PC-9 (cell line): ENCODE measurements at places on chromosomes 2 and 18.
A peak's percentile ranks its signal among the peaks of the same experiment; 100 is the strongest.

DNA sequence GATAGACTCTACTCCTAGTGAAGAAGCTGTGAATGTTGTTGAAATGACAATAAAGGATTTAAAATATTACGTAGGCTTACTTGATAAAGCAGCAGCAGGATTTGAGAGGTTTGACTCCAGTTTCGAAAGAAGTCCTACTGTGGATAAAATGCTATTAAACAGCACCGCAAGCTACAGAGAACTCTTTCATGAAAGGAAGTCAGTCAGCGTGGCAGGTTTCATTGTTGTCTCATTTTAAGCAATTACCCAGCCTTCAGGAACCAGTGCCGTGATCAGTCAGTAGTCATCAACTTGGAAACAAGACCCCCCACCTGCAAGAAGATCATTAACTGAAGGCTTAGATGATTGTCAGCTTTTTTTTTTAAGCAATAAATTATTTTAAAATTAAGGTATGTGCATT, 14.0 kb downstream of the USP14 start:
- no peak for DNase-seq

DNA sequence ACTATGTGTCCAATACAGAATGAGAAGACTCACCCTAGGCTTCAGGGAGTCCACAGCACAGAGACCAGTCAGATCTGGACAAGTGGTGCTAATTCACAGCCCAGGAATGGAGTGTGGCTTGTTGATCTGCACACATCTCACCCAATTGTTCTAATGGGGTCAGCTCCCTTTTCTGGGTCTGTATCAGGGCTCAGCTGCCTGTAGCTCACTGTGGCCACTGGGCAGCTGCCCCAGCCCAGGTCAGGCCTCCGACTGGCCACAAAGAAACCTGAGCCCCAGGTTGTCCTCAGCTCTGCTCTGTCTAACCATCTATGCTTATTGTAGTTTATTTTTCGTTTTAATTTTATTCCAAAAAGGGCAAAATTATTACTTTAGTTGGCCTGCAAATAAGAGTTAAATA, 202.3 kb upstream of the RAB6C start:
- DNase-seq, result no peak

- no peak for DNase-seq
Measured at GRCh38 chr2:7977981-7978380, 703.9 kb upstream of the ID2 start.

- no peak for DNase-seq
Measured at GRCh38 chr2:647003-647560, 30.1 kb downstream of the TMEM18 start.

DNA sequence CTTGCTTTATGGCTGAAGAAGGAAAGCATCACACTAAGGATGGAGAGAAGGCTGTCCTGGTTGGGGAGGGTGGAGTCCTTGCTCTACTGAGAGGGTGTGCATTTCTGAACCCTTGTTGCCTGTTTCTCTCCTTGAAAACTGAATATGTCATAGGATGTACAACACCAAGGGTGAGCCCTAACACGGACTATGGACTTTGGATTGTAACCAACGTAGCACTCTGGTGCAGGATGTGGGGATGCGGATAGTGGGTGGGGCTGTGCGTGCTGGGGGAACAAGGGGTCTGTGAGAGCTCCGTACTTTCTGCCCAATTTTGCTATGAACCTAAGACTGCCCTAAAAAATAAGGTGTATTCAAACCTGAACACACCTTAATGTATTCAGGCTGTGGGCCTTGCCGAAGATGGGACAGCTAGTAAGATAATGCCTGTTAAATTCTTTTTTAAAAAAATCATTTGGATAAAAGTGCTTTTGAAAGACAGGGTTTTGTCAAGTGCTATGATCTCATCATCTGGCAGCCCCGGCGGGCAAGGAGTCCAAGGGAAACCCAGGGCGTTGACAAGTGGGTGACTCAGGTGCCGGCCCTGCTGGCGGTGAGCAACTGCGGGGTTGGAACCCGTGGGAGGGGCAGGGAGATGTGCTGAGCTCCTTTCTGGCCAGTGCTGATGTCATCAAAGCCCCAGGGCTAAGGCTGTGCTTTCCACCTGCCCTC, 54.0 kb downstream of the GATA6 start:
- peak; percentile 92 for DNase-seq

- DNase-seq, result no peak
Measured at GRCh38 chr2:5803547-5803946, 111.4 kb downstream of the SOX11 start.

- no peak for DNase-seq
Measured at GRCh38 chr18:35071819-35072247, 30.6 kb downstream of the MAPRE2 start.

GRCh38 chr2:69211686-69212085, 175.3 kb downstream of the GFPT1 start:
- DNase-seq, result no peak

DNA sequence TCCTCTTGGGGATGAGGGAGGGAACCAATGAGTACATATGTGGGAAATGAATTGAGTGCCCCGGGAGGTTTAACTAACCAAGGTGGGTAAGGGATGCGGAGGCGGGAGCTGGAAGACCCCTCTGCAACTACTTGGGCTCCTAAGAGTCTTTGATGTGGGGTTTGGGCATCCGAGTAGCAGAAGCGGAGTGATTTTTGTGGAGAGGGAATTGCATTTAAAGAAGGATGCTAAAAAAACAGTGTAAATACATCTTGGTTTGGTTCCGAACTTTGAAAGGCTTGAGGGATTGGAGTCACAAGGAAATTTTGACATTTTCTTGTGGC, 215.7 kb downstream of the MCFD2 start:
- DNase-seq, result no peak

DNA sequence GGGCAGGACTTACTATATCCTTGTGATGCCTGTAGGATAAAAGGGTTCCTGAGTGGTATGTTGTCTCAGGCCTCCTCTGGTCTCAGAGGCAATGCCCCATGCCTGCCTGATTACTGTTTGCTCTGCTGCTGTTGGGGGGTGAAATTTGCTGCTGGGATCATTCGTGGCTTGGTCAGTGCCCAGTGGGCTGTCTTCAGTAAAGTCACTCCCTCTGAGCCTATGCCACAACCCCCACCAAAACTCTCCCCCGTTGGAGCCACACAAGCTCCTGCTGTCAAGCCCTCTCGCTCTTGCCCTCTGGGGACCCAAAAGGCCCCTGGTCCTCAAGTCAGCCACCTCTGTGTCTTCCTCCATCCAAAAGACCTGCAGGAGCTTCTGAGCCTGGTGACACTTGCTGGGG, 38.6 kb upstream of the TGIF1 start:
- peak; percentile 57 for DNase-seq

DNA sequence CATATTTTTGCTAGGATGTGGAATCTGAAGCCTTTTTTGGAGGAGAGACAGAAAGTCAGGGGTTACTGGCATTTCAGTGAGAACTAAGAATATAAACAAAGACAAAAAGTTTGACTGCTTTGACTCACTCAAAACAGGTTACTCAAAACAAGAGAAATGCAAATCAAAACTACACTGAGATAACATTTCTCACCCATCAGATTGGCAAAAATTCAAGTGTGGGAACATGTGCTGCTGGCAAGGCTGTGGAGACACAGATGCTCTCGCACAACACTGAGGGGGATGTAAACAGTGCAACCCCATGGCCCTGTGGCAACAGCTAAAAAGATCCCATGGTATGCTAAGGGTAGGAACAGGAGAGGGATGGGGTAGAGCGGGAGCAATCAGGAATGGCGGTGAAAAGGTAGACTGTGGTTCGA, 86.6 kb downstream of the DTNB start:
- no peak for DNase-seq

- no peak for DNase-seq
Measured at GRCh38 chr2:159209341-159210306, 76.9 kb downstream of the WDSUB1 start.

- peak; percentile 16 for DNase-seq
Measured at GRCh38 chr2:112138159-112139032, at the start of gene FBLN7. TSS of gene FBLN7 (plus strand) at chr2:112138385. CDS start at chr2:112138656, 271 bp downstream.

- DNase-seq, result no peak
Measured at GRCh38 chr2:48991415-48992131, 162.7 kb downstream of the FSHR start.

GRCh38 chr2:1227274-1227900, 185.9 kb upstream of the TPO start:
- DNase-seq, result no peak

GRCh38 chr2:10863837-10864236, 47.9 kb upstream of the KCNF1 start:
- peak; percentile 3 for DNase-seq

DNA sequence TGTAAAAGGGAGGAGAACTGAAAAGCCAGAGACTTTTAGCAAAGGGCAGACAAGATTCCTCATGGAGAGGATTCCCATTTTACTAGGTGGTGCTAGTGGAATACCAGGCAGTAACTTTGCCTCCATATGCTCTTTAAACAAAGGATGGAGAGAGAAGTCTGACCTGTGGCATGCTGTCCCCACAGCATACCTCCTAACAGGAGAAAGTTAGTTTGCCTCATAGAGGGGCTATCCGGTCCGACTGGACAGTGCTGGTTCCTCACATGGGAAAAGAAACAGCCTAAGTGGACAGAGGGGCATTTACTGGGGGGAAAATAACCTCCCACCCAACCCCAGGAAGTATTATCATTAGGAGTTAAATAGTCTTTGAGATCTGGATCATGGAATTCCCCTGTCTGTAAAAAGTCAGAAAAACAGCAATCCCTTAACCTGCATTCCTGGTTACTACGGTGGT, 31.6 kb upstream of the GMCL1 start:
- no peak for DNase-seq

DNA sequence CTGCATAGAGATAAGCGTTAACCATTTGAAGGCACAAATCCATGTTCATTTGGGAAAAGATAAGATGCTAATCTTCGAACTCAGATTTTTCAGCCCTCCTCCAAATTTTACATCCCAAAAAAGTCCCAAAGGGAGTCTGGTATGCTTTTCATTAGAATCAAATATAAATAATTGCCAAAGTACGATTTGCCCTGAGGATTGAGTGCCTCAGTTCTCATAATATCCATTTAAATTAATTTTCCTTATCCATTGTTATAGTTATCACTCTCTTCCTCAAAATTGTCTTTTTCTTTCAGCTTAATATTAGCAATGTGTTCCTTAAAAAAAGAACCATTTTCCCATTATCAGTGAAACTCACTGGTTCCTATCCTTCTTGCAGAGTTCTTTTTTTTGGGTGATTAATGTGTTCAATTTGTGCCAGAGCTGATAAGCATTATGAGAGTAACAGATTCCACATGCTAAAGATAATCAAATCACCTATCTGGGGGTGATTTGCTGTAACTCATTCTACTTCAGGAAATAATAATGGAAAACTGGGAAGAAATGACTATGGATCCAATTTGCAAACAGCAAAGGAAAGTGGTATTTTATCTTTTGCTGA, 686 bp downstream of the HNMT start:
- no peak for DNase-seq

- DNase-seq, result no peak
Measured at GRCh38 chr2:8303322-8303832, 378.5 kb upstream of the ID2 start.

DNA sequence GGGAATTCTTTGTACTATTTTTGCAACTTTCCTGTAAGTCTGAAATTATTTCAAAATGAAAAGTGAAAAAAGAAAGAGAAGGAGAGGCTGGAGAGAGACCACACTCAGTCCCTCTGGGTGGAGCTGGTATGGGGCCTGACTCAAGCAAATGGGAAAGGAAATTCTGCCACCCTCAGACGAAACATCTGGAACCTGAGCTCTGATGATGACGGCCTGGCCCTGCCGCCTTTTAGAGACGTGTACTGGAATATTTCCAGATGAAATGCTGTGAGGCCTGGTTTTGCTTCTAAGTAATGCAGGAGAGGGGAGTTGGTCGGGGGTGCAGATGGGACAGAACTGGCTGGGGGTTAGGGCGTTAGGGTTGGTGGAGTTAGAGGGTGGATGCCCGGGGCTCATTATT, 57.4 kb upstream of the GLI2 start:
- DNase-seq, result no peak

GRCh38 chr2:45872211-45872610, 220.7 kb downstream of the PRKCE start:
- no peak for DNase-seq

GRCh38 chr2:112277596-112278220, 2.3 kb downstream of the ZC3H6 start:
- no peak for DNase-seq

DNA sequence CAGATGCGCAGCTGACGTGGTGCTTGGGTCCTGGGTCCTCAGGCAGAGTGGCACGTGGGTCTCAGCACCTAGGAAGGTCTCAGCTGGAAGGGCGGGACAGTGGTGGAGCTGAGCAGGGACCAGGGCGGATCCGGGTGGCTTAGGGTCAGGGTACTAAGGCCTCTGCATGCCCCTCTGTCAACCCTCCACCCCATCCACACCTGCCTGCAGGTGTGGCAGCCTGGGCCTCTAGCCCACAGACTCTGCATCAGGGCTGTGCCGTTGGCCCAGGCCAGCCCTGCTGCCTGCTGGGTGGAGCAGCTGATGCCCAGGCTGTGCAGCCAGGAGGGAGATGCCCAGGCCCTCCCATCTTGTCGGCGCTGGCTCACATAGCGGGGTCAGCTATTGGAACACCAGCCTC, 24.6 kb upstream of the OTOS start:
- DNase-seq, result no peak

- DNase-seq, result no peak
Measured at GRCh38 chr2:193810533-193810932, 1615.8 kb upstream of the TMEFF2 start.

- DNase-seq, result no peak
Measured at GRCh38 chr2:75241696-75242095, 42.4 kb upstream of the TACR1 start.

- DNase-seq, result no peak
Measured at GRCh38 chr2:24658531-24659202, 134.5 kb downstream of the PTRHD1 start.

- no peak for DNase-seq
Measured at GRCh38 chr18:77015169-77015568, 117.4 kb downstream of the MBP start.

- no peak for DNase-seq
Measured at GRCh38 chr2:167686691-167687090, 560.7 kb downstream of the STK39 start.

DNA sequence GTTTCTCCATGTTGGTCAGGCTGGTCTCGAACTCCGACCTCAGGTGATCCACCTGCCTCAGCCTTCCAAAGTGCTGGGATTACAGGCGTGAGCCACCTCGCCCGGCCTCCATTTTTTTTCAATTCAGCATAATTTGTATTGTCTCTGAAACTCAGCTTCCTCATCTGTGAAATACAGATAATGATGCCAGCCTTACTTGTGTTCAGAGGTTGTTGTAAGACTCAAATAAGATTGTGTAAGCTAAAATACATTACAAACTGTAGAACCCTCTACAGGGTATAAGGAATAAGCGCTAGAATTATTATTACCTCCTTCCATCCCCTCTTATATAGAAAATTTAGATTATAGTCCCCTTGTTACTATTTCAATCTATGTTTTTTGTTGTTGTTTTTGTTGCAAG, 24.8 kb upstream of the STARD7 start:
- no peak for DNase-seq
